ENCODE measurements at places on chromosomes 2 and 18.

GRCh38 chr18:35407871-35408481 lies 30.8 kb upstream of the ZNF396 start:
- peak; percentile 72 for DNase-seq

DNA sequence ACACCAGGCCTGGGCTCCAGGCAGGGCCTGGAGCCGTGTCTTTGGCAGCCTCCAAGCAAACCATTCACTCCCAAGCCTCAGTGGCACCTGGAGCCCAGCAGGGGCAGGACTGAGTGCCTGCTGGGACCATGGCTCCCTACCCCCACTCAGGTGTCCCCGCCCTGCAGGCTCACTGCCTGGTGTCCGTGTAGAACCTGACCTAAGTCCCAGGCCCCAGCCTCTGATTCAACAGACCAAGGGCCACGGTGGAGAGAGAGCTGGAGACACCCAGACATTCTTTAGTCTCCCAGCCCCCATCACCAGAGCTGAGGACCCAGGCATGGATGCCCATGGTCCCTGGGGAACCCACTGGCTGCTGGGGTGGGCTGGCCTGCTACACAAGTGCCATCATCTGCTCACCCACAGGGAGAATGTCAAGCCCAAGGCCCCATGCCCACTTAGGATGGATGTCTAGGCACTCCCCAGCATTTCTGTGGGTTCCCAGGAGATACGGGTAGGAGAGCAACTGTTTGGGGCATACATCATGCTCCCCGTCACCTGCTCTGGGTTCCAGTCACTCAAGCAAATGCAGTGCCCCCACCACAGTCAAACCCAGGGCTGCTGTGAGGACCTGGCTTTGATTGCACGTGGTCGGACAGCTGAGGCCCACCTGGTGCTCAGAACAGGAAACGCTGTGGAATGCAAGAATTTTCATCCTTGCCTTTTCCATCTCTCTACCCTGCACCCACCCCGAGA lies 42.9 kb upstream of the ATG16L1 start:
- DNase-seq, result no peak

DNA sequence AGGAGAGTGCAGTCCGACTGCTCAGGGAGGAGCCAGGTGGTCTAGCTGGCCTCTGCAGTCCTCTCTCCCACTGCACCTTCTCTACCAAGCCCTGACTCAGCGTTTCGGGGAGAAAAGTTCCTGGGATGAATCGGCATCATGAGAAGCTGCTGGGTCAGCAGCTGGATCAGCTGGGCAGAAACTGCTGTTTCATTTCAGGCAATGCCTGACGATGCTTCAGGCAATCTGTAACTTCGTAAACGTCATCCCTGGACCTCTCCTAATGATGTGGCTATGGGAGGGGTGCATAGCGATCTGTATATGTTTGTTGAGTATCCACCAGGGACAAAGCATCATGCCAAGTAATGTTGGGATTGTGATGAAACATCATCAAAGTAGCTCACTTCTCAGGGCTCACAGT lies 20.7 kb downstream of the LIPG start:
- DNase-seq, result no peak

- no peak for DNase-seq
Observed at GRCh38 chr2:106201661-106202060, 7.6 kb upstream of the UXS1 start.

- no peak for DNase-seq
Observed at GRCh38 chr18:23521907-23522306, 18.6 kb downstream of the RMC1 start.

- DNase-seq, result no peak
Observed at GRCh38 chr18:63961435-63961980, 8.4 kb upstream of the SERPINB8 start.

- no peak for DNase-seq
Observed at GRCh38 chr2:16760426-16760825, 94.8 kb upstream of the CYRIA start.

GRCh38 chr18:10148189-10148929 lies 234.5 kb downstream of the VAPA start:
- DNase-seq, result no peak

GRCh38 chr2:42229949-42230348 lies 60.8 kb downstream of the EML4 start:
- DNase-seq, result no peak

- no peak for DNase-seq
Observed at GRCh38 chr2:42128721-42129486, 40.2 kb upstream of the EML4 start.

- no peak for DNase-seq
Observed at GRCh38 chr2:23954325-23955014, 14.2 kb downstream of the UBXN2A start.

DNA sequence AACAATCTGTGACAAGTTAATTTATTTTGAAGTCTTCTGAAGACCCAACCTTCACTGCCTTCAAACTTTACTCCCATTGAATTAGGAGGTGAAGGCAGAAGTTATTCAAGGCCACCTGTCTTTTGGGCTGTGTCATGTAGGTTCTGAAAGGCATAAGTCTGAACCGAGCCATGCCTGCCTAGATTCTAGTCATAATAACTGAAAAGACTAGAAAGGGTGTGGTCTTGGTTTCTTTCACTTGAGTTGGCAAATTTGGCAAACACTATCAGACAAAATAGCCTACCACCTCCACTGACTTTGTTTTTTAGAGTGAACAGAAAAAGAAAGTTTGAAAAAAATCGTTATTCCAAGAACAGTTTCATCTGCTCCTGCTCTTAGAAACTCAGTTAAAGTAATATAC lies 38.4 kb downstream of the PPM1B start:
- no peak for DNase-seq

DNA sequence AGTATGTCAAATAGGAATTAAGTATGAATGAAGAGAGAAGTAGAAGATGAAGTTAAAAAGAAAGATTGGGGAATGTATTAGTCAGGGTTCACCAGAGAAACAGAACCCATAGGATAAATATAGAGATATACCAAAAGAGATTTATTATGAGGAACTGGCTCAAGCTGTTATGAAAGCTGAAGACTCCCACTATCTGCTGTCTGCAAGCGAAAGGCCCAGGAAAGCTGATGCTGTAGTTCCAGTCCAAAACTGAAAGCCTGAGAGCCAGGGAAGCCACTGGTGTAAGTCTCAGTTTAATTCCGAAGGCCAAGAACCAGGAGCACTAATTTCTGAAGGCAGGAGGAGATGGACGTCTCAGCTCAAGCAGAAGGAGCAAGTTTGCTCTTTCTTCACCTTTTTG lies 200.9 kb upstream of the FN1 start:
- DNase-seq, result no peak

GRCh38 chr2:142714600-142714999 lies 162.9 kb upstream of the KYNU start:
- DNase-seq, result no peak

- DNase-seq, result no peak
Observed at GRCh38 chr18:65907281-65907680, 156.5 kb downstream of the CDH7 start.

- no peak for DNase-seq
Observed at GRCh38 chr2:152472481-152472887, 137.5 kb downstream of the FMNL2 start.

- DNase-seq, result no peak
Observed at GRCh38 chr2:139296672-139297209, 516.6 kb upstream of the NXPH2 start.

GRCh38 chr18:58544179-58544578 lies 84.7 kb downstream of the ALPK2 start:
- no peak for DNase-seq

- no peak for DNase-seq
Observed at GRCh38 chr2:240426845-240427721, 8.4 kb upstream of the GPC1 start.

DNA sequence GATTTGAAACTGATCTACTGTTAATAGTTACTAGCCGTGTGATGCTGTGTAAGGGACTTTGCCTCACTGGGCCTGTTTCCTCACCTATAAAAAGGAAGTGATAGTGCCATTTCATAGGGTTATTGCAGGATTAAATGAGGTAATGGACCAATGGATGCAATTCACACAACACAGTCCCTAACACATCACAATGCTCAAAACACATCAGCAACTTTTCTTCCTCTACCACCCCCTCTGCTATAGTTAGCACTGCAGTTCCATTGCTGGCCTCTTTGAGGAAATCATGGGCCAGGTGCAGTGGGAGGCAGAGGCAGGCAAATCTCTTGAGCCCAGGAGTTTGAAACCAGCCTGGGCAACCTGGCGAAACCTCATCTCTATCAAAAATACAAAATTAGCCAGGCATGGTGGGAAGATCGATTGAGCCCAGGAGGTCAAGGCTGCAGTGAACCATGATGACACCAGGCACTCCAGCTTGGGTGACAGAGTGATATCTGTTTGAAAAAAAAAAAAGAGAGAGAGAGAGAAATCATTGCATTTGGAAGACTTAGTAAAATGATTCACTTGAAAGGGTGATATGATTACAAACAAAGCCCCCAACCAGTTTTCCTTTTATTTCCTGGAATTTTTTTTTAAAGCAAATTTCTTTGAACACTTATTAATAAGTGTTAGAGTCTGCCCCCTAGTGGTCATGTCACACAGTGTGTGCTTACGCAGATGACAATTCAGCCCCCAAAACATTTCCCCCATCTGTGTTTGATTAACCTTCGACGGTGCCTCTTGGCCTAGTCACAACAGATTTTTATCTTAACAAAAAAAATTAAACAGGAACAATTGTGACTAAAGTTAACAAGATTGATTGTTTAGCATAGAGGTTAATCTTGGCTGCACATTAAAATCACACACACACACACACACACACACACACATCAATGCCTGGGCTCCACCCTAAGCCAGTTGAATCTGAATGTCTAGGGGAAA lies 88.6 kb upstream of the BCL11A start:
- DNase-seq, result peak; percentile 33

GRCh38 chr2:4588606-4589005 lies 885.2 kb downstream of the DCDC2C start:
- no peak for DNase-seq

GRCh38 chr2:124668161-124668560 lies 643.1 kb downstream of the CNTNAP5 start:
- no peak for DNase-seq

- no peak for DNase-seq
Observed at GRCh38 chr2:6793371-6793770, 72.3 kb downstream of the CMPK2 start.

Measured in amniotic stem cell (primary cell).